ENCODE measurements at places on chromosomes 1 and 21.

- no peaks in the 10 kb centered on the region for H3K36me3 ChIP-seq
- no peaks in the 10 kb centered on the region for H3K4me1 ChIP-seq
- no peak overlapping the region for H3K4me3 ChIP-seq
These were observed 36.7 kb downstream of the NEK2 start for GRCh38 chr1:211638689-211639101.

DNA sequence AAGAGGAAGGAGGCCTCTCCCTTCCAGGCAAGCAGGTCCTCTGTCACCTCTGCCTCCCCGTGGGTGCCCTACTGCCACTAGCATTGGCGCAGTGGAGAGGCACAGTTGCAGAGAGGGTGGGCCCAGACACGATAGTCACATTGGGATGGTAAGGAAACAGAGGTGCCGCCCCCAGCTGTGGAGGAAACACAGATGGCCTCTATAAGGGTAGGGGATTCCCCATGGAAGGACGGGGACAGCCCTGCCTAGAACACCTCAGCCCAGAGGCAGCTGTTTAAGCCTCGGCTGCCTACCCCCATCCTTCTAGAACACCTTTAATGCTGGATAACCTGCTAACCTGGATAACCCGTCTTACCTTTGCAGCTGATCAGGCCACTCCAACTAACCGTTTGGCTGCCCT is 65.7 kb upstream of the CNTN2 start:
- H3K4me3 ChIP-seq: no peak overlapping the region
- H3K27me3 ChIP-seq: no peaks in the 10 kb centered on the region
- DNase-seq: no peak
- H3K36me3 ChIP-seq: peaks cover 2% of the 10 kb centered on the region
- H3K27ac ChIP-seq: no peak overlapping the region

DNA sequence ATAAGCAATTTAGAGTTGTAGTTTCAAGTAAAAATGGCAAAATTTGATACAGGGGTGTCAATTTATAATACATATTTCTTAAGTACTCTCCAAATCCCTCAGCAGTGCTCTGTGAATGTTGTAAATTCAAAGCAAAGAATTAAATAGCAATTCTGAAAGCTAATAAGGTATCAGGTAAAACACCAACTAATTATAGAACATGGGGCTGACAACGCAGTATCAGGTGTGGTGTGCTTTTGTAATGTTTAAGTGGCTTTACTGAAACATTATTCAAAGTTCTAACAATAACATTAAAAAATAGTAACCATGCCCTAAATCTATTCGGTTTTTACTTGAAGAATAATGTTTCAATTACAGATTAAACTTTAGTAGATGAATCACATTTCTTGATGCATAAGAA is 1271.2 kb upstream of the ADGRL2 start:
- H3K4me3 ChIP-seq: no peak overlapping the region
- no peaks in the 10 kb centered on the region for H3K27me3 ChIP-seq
- H3K27ac ChIP-seq: no peak overlapping the region
- peaks cover 1% of the 10 kb centered on the region for H3K4me1 ChIP-seq
- DNase-seq: no peak

DNA sequence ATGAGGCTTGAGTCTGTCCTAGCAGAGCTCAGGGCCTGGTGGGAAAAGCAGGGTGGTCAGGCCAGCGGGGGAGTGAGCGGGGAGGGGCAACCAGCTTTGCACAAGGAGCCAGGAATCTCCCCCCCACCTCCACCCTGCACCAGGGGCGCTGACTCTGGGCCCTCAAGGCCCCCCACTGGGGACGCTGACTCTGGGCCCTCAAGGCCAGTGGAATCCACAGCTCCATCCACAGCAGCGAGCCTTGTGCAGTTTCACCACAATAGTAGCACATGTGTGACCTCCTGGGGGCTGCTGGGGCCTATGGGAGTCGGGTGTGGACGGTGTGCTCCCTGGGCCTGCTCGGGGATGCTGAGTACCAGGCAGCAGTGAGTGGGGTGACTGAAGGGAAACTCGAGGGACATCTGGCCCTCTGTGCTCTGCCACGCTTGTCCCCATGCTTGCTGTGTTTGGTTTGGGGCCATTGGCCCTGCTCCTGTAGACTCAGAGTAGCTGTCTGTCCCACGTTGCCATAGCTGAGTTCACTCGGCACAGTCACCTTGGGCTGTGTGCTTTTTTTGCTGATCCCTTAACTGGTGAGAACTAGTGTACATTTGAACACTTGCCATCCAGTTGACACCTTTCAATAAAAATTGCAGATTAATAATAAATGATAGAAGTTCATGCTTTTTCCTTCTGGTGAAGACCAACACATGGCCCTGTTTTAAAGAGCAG is 89.2 kb downstream of the ADARB1 start:
- no peaks in the 10 kb centered on the region for H3K27me3 ChIP-seq
- H3K4me3 ChIP-seq: no peak overlapping the region
- H3K27ac ChIP-seq: no peak overlapping the region
- DNase-seq: no peak

DNA sequence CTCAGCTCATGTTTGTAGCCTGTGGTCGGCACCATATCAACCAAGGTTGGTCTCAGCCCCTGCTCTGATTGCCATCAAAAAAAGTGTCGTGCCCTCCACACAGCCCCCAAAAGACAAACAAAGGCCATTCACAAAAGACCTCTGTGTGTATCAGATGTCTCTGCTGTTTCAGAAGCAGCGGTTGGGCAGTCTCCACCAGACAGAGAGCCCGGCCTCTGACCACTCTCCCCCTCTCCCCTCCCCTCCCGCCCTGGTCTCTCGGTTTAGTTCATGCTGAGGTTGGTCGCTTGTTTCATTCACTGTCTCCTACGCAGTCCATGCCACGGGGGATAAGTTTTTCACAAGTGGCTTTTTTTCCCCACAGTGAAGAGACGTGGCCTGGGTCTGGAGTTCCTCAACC is 27.1 kb downstream of the ACTA1 start:
- no peak for DNase-seq
- no peaks in the 10 kb centered on the region for H3K36me3 ChIP-seq

DNA sequence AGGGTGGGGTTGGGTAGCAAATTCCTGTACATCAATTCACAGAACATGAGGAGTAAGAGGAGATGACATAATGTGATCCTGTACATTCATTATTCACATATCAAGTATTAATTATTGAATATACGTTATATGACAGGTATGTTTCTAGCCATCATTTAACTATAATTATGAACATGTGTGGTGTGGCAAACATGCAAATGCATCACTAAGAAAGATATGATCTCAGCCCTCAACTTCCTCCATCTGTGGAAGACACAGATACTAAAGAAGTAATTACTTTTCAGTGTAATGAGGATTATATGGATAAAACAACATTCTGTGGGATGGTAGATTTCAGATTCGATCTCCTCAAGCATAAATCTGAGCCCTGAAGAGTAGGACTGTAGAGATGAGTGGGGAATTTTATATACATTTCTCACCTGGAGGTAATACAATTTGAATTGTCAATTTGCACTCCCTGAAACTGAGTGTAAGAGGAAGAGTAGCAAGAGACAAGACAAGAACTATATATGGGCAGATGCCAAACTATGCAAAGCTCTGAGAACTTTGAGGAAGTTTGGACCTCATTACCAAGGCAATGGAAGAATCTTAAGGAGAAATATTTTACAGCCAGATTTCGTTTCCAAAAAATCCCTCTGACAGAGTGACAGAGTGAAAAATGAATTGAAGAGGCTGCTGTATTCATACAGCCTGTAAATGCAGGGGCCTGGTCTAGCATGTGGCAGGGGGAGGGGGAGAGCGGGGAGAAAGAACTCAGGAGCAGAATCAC is 275.5 kb downstream of the TPR start:
- no peak for DNase-seq
- no peaks in the 10 kb centered on the region for H3K36me3 ChIP-seq
- H3K27ac ChIP-seq: no peak overlapping the region
- H3K27me3 ChIP-seq: no peaks in the 10 kb centered on the region
- no peaks in the 10 kb centered on the region for H3K4me1 ChIP-seq

DNA sequence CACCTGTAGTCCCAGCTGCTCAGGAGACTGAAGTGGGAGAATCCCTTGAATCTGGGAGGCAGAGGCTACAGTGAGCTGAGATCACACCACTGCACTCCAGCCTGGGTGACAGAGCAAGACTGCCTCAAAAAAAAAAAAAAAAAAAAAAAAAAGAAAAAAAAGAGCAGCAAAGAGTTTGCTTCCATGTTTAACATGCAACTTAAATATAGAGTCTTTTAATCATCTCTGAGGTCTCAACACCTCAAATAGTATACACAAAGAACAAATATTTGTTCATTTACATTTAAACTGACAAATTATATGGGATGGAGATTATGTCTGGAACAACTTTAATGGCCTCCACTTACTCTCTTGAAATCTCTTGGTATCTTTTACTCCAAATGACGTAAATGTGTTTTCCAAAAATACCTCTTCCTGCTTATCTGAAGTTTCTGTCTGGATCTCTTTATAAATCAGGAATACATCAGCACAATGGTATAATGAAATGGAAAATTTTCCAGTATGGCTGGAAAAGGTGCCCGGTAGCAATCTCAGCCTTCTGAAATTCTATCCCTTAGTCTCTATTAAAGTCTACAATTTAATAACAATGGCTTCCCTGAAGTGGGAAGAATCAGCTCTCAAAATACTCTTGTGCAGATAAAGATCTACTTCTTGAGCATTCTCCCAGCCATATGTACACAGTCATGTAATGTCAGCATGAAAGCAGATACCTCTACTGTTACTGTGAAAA is 258.5 kb downstream of the OMA1 start:
- H3K27ac ChIP-seq: no peak overlapping the region
- no peak overlapping the region for H3K4me3 ChIP-seq
- DNase-seq: no peak
- H3K36me3 ChIP-seq: no peaks in the 10 kb centered on the region
- H3K27me3 ChIP-seq: no peaks in the 10 kb centered on the region
- no peaks in the 10 kb centered on the region for H3K4me1 ChIP-seq

- H3K36me3 ChIP-seq: no peaks in the 10 kb centered on the region
- H3K4me3 ChIP-seq: no peak overlapping the region
- DNase-seq: no peak
- no peaks in the 10 kb centered on the region for H3K27me3 ChIP-seq
These were observed 16.3 kb downstream of the TLR5 start for GRCh38 chr1:223126741-223127140.

GRCh38 chr1:217569021-217569420 is 61.9 kb downstream of the GPATCH2 start:
- H3K27ac ChIP-seq: no peak overlapping the region
- DNase-seq: no peak
- H3K4me3 ChIP-seq: no peak overlapping the region
- H3K4me1 ChIP-seq: no peaks in the 10 kb centered on the region
- no peaks in the 10 kb centered on the region for H3K27me3 ChIP-seq
- no peaks in the 10 kb centered on the region for H3K36me3 ChIP-seq

GRCh38 chr1:39266269-39266668 is 61.8 kb downstream of the MACF1 start:
- DNase-seq: no peak
- no peaks in the 10 kb centered on the region for H3K27me3 ChIP-seq
- H3K27ac ChIP-seq: no peak overlapping the region
- H3K36me3 ChIP-seq: no peaks in the 10 kb centered on the region
- H3K4me1 ChIP-seq: peaks cover 2% of the 10 kb centered on the region

DNA sequence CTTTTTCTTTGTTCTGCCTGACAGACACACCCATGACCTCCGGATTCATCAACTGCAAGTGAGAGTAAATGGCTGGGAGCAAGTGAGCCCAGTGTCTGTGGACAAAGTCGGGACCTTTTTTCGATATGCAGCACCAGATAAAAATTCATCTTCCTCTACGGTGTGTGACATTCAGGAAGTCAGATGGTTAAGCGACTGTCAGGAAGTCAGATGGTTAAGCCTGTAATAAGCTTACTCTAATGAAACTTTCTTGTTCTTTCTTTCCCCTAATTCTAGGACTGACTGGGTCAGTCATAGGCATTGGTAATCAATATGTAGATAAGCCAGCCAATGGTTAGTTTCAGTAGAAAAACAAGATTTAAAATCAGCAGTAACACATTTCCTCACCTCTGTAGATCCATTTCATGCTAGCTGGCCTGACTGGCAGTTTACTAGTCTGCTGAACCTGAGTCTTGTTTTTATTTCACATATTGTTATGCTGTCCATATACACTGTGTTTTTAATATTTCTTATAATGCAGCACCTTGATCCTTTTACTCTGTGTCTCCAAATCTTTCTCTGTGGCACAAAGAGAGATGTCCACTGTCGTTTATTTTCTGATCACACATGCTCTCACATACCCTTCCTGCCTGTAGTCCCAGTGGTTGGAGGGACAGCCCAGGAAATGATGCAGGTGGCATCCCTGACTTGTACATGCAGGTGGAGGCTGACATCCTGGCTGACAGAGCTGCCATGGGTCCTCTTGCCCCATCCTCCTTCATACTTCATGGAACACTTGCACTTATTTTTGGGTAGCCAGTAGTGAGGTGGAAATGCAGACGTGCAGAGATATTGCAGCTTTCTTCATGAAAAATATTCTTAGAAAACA is 115.8 kb downstream of the VPS13D start:
- H3K4me1 ChIP-seq: no peaks in the 10 kb centered on the region
- peaks cover 6% of the 10 kb centered on the region for H3K36me3 ChIP-seq
- no peak overlapping the region for H3K4me3 ChIP-seq
- no peak for DNase-seq
- H3K27me3 ChIP-seq: no peaks in the 10 kb centered on the region

GRCh38 chr1:208121813-208122364 is 122.3 kb downstream of the PLXNA2 start:
- H3K27ac ChIP-seq: no peak overlapping the region
- H3K4me1 ChIP-seq: no peaks in the 10 kb centered on the region
- DNase-seq: no peak
- H3K27me3 ChIP-seq: no peaks in the 10 kb centered on the region
- no peak overlapping the region for H3K4me3 ChIP-seq

- no peak overlapping the region for H3K4me3 ChIP-seq
- no peaks in the 10 kb centered on the region for H3K4me1 ChIP-seq
- no peak overlapping the region for H3K27ac ChIP-seq
- no peak for DNase-seq
- no peaks in the 10 kb centered on the region for H3K36me3 ChIP-seq
- no peaks in the 10 kb centered on the region for H3K27me3 ChIP-seq
These were observed 91.7 kb upstream of the NFIA start for GRCh38 chr1:60990714-60991090.

DNA sequence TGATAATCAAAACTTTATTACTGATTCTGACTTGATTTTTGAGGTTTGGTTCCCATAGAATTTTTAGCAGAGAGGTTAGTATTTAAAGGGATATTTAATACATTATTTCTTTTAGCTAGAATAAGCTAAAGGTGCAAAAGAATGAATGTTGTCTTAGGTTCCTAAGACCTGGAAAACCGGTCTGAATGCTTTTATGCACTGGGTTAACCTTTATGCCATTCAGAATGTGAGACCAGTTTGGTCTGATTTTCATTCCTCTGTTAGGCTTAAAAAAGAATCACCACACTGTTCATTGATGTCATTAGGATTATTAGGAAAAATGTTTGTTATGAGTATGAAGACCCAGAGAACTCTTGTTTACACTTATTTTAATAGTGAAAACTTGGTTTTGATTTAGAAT is 30.1 kb downstream of the RAP1A start:
- no peak overlapping the region for H3K27ac ChIP-seq
- H3K4me3 ChIP-seq: no peak overlapping the region
- no peaks in the 10 kb centered on the region for H3K36me3 ChIP-seq
- H3K27me3 ChIP-seq: no peaks in the 10 kb centered on the region

All from iPS DF 6.9 (cell line).